ENCODE measurements at places on chromosomes 4 and X.

DNA sequence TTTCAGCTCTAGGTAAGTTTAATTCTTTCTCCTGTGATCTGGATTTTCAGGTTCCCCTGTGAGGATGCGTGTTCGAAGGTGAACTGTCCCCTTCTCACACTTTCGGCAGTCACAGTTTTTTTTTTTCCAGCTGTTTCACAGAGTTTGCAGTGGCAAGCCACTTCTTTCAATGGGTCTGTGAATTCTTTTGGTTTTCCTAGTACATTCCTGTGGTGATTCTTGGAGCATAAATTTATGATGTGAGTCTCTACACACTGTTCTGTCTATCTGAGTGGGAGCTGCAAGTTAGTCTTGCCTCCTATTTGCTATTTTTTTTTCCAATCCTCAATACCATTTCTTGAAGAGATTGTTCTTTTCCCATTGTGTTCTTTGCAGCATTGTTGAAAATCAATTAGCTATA, 595.5 kb downstream of the RAPGEF2 start:
- no peak for DNase-seq

GRCh38 chr4:76458825-76459224, 23.8 kb downstream of the SHROOM3 start:
- DNase-seq = no peak

- no peak for DNase-seq
Measured at GRCh38 chrX:103666202-103667107, 20.0 kb downstream of the MORF4L2 start.

GRCh38 chr4:3660086-3660927, 105.9 kb upstream of the ADRA2C start:
- no peak for DNase-seq

DNA sequence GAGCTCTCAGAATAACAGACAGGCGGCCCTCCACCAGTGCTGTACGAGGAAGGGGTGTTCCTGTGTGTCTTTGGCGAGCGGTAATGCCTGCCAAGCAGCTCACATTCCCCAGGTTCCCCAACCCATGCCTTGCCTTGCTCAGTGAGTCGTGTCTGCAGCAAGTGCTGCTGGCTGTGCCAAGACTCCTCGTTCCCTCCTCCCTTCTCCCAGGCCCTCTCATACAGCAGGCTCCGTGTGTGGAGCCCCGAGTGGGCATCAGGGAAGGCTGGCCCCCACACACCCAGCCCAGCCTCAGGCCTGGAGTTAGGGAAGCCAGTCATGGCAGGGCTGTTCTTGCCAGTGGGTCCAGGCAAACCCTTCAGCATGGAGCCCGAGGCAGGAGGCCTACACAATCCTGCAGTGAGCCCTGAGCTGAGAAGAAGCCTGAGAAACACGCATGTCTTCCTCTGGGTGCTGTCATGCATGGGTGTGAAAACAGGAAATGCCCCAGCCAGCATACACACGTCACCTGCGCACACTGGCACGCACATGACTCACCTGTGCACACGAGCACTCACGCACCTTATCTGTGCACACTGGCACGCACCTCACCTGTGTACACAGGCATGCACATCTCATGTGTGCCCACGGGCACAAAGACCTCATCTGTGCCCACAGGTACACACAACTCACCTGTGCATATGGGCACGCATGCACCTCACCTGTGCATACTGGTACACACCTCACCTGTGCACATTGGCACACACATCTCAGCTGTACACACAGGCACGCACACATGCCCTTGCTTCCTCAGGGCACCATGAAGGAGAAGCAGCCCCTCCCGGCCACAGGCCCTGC, 238.7 kb downstream of the DHRSX start:
- DNase-seq = no peak

DNA sequence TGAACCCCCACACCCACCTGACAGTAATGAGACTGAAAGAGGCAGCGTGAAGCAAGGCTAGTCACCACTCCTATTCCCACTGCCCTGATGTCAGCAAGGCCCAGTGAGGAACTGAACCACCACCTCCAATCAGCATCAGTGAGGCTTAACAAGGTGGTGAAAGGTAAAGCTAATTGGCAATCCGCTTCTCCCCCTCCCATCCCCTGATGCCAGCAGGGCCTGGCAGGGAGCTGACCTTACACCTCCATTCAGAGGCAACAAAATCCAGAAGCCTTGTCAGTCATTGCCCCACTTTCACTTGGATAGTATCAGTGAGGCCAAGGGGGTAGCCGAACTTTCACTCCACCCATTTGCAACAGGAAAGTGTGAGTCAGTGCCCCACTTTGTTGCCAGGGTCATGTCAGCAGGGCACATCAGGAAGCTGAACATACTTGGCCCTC, 60.8 kb downstream of the AWAT2 start:
- DNase-seq = no peak

DNA sequence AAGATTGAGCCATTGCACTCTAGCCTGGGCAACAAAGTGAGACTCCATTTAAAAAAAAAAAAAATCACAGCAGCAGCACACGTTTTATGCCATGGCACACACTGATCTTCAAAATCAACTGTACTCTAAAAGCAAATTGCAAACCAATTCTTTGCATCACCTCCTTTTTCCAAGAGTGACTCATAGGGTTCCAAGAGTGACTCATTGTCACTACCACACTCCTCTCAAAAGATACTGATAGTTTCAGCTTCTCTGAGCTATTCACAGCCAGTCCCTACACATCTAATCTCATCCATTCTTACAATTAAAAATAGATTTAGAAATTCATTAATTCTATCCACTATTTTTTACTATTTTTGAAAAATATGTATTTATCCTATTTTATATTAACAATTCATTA, 1494.9 kb upstream of the AGA start:
- DNase-seq = no peak

GRCh38 chr4:55763996-55764395, 55.6 kb upstream of the EXOC1L start:
- no peak for DNase-seq

- DNase-seq = no peak
Measured at GRCh38 chr4:114386637-114387233, 211.9 kb upstream of the UGT8 start.

GRCh38 chr4:76197971-76198410, 15.6 kb downstream of the SCARB2 start:
- DNase-seq = no peak

DNA sequence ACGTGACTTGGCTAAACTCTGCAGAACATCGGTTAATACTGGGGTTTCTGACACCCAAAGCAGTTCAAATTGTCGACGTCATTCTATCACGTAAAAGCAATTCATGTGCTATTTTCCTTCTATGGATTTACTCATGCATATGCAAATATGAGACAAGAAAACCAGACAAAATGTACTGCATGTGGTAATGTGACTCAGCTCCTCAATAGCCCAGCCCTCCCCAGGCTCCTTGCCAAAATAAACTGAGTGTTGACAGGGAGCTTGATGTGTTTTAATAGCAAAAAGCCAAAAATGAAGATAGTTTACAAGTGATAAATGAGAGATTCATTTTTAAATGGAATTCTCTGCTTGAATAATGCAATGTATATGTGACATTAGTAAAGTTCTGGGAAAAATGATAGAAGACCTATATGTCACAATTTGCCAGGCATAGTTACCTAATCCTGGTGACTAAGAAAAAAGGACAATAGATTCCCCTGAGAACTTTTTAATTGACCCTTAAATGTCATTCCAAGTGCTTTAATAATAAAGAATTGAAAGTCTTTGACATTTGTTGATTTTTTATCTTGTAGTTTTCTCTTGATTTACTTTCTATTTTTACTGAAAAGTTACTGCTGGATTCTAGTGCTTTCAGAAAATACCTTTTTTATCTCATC, 1700.6 kb upstream of the TENM3 start:
- DNase-seq = no peak

DNA sequence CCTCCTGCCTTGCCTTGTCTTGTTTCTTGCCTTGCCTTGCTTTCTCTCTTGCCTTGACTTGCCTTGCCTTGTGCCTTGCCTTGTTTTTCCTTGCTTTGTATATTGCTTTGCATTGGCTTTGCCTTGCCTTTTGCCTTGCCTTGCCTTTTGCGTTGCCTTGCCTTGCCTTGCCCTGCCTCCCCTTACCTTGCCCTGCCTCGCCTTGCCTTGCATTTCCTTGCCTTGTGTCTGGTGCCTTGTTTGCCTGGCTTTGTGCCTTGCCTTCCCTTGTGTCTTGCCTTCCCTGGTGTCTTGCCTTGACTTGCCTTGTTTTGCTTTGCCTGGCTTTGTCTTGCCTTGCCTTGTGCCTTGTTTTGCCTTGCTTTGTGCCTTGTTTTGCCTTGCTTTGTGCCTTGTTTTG, 89.7 kb downstream of the TAB3 start:
- no peak for DNase-seq

GRCh38 chr4:185945906-185946305, 123.0 kb upstream of the TLR3 start:
- no peak for DNase-seq

DNA sequence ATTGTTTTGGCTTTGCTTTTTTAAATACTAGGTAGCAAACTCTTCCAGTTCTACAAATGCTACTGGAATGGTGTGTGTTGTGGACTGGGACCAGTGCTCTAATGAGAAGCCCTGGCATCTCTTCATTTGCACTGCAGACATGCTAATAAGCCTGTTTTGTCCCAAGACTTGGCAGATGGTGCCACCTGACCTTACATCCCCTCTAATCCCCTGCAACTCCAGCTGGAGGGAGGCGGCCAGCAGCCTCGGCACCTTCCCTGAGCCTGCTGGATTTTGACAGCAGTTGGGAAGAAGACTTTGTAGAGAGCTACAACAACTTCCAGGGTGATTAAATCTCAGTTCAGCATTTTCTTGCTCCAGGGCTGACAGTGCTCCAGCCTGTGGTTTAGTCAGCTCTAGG, 200.0 kb downstream of the DCLK2 start:
- DNase-seq = no peak

All from activated CD4-positive, alpha-beta T cell treated with anti-CD3 and anti-CD28 coated beads, Interleukin-2, amount 50 U/mL, for 4 hours (primary cell).